ENCODE measurements at places on chromosomes 4 and X.

GRCh38 chr4:3368841-3369760 lies 72.7 kb upstream of the HGFAC start:
- no peak for DNase-seq

DNA sequence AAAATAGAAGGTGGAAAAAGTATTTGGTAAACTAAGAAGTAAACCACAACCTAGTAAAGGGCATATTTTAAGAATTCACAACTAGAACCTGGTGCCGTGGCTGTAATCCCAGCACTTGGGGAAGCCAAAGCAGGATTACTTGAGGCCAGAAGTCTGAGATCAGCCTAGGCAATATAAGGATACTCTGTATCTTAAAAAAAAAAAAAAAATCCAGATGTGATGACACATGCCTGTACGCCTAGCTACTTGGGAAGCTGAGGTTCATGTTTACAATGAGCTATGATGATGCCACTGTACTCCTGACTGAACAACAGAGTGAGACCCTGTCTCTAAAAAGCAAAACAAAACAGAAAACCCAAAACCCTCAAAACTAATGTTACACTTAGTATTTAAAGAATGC lies 294.9 kb upstream of the ZCCHC13 start:
- DNase-seq = no peak

DNA sequence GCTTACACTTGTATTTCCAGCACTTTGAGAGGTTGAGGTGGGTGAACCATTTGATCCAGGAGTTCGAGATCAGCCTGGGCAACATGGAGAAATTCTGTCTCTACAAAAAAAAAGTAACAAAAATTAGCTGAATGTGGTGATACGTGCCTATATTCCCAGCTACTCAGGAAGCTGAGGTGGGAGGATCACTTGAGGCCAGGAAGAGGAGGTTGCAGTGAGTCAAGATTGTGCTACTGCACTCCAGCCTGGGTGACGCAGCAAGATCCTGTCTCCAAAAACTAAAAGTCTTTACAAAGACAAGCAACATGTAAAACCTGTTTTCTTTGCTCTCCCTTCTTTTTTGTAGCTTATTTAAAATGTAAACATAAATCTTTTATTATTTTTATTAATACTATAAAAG lies 1156.1 kb downstream of the FAT4 start:
- no peak for DNase-seq

- peak; percentile 51 for DNase-seq
These were observed 95.6 kb downstream of the AFAP1 start for GRCh38 chr4:7843831-7844593.

- DNase-seq = no peak
These were observed 7.3 kb upstream of the CSF2RA start for GRCh38 chrX:1261285-1261684.

GRCh38 chrX:109987884-109988283 lies 15.0 kb upstream of the TMEM164 start:
- DNase-seq = no peak

GRCh38 chrX:26562156-26562555 lies 346.2 kb downstream of the MAGEB5 start:
- DNase-seq = no peak

DNA sequence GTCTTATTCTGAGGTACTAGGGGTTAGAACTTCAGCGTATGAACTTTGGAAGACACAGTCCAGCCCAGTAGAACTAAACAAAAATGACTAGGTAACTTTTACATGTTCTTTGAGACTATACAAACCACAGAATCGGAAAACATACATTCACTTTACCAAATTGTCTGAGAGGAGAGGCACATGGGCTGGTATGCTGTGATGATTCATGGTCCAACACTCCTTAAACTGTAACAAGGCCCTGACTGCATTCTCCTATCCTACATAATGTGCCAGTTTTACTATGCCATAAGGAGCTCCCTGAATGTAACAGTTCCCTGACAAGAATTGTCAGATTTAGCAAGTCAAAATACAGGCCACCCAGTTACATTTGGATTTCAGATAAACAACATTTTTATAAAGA lies 640.0 kb downstream of the RAB28 start:
- DNase-seq = no peak

DNA sequence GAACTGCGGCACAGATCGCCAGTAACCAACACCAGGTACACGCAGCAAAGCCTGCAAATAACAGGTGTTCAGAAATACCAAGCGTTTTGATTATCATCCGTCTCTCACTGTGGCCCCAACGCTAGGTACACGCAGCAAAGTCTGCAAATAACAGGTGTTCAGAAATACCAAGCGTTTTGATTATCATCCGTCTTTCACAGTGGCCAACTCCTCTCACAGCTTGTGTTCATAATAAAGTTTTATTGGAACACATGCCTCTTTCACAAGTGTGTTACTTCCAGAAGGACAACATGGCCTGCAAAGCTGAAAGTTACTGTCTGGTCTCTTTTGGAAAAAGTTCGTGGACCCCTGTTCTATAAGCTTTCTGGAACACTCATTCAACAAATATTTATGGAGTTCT lies 153.1 kb downstream of the AFAP1 start:
- no peak for DNase-seq

- DNase-seq = no peak
These were observed 56.4 kb upstream of the DRP2 start for GRCh38 chrX:101163166-101163565.

GRCh38 chr4:168421671-168422070 lies 58.6 kb downstream of the DDX60L start:
- no peak for DNase-seq

- DNase-seq = no peak
These were observed 52.4 kb downstream of the CBLL2 start for GRCh38 chrX:22325096-22325495.

DNA sequence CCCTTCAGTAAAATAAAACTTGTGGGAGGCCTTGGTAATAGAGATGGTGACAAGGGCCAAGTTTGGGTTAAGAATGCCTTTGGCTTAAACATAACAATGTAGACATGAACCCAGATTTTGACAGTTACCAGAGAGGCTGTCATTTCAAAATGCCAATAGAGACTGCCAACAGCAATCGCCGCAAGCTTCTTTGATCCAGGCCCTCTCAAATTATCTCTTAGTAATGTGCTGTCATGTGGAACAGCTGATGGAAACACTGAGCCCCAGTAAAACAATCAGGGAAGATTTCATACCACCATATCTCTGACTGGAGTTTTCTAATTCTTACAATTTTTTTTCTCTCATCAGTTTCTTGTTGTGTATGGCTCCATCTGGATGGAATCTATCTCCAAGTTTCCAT lies 80.5 kb downstream of the ZNF330 start:
- no peak for DNase-seq

GRCh38 chrX:108245462-108245861 lies 153.9 kb downstream of the ATG4A start:
- DNase-seq = no peak

DNA sequence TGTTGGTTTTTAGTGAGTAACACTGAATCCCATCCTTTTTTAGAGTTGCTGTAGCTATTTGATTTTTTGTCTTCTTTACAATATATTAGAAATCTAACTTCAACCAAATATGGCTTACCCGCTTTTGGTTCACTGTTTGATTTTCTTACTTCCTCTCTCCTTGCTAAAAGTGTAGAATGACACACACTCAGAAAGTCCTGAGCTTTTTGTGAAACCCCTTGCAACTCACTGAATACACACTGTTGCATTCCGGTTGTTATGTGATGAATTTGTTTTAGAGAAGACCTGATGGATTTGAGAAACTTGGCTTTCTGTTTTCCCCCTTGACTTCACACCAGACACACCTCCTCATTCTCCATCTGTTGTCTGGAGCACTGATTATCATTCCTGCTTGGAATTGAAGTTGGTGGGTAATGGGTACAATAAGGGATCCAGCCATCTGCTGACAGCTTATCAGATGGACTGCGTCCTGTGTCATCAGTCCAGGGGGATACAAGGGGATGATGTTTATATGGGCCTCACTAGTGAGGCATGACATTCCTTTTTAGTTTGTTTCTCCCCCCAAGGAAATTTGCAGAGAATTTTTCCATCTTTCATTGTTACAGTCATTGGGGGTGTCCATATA lies 5.2 kb downstream of the TMEM164 start:
- no peak for DNase-seq

DNA sequence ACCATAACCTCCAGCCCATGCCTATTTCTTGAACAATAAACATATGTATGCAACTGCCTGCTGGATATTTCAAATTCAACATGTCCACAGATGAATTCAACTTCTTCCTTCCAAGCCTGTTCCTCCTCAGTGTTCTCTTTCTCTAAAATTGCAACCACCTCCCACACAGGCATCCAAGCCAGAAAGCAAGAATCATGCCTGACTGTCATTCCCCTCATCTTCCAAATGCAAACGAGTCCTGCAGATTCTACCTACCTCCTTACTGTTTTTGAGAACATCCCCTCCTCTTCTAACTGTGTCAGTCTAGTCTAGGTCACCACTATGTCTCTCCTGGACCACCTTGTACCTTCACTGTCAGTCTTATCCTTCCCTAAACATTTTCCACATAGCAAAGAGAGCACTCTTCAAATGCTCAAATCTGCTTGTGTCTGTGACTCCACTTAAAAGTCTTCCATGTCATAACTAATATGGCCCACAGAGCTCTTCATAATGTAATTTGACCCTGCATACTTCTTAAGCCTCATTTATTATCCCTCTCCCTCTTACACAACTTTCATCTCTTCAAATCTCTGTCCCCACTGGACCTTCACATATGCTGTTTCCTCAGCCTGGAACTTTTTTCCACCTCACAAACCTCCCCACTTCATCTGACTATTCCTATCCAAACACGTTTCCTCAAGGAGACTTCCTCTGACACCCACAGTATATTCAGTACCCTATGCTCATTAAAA lies 25.7 kb downstream of the MAPK10 start:
- DNase-seq = no peak

- DNase-seq = no peak
These were observed 114.3 kb downstream of the CENPC start for GRCh38 chr4:67430989-67431388.

GRCh38 chr4:110415041-110415440 lies 60.9 kb upstream of the ENPEP start:
- no peak for DNase-seq

- no peak for DNase-seq
These were observed at the start of gene KDR for GRCh38 chr4:55125087-55125721. Gene KDR, minus strand, starts transcription at chr4:55125595. Its CDS starts 302 bp downstream, at chr4:55125293.

DNA sequence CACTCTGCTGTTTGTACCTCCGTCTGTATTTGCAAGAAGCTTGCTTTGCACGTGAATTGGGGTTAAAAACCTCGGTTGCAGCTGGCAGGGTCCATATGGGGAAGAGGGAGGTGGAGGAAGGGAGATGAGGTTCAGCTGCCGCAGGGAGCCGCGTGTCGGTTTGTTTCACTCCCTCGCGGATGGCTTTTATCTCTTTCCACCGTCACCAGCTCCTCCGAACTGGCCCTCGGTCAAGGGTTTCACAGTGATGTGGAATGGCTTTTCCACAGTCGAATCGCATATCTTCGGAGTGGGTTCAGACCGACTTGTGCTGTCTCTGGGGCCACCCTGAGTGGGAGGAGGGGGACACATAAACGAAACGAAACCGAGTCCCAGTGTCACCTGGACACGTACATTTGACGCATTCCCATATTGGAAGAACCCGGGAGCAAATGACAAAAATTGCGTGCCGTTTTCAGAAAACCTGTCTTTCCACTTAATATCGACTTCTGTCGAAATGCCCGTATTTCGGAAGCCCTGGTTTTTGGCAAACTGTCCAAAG lies 929 bp downstream of the ZBTB33 start:
- DNase-seq = no peak

DNA sequence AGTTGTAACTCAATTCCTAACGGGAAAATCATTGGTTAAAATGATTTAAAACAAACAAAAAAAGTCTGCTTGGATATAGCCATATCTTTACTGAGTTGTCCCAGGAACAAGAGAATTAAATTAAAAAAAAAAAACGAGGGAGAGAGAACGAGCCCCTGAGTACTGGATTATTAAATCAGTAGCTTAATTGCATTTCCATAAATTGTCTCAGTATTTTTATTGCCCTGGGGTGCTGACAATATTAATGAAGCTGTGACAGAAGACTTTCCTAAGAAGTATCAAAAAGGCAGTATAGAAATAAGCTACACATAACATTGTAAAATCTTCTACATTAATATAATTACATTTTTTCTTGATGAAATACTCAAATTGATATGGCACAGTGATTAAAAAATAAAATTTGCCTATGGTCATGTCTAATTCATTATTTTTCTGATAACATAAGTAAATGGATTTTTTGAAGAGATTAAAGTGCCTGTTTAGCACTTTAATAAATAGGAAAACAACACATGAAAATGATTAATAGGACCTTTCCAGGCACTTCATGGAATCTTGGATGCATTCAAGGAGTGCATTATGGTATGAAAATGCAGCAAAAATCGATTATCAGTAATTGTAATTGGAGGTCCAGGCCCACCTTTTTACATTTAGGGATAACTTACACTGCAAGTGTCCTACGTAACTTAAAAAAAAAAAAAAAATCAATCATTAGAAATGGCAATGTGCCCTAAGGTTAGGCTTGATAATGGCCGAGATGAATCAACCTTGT lies 2233.4 kb downstream of the ARAP2 start:
- no peak for DNase-seq

- no peak for DNase-seq
These were observed 472.7 kb upstream of the DIAPH2 start for GRCh38 chrX:96211953-96212352.

DNA sequence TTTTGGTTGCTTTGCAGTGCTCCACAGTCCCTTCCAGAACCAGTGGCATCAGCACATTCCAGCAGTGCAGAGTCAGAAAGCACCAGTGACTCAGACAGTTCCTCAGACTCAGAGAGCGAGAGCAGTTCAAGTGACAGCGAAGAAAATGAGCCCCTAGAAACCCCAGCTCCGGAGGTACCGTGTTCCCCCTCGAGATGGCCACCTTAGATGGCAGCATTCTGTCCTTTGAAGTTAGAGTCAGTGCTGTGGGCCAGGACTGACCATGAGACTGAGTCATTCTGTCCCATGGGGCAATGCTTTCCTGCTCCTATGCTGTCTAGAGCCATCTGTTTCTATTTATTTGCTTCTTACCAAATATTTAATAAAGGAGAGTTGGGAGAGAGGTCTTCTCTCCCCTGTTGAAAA lies 112.3 kb downstream of the KLHL8 start:
- no peak for DNase-seq

Measured in activated T-helper 1 cell treated with Interleukin-2 at 50 U/mL for 16 hours (primary cell).